Right lobe of liver (tissue), 6 donors: ENCODE measurements at places on chromosomes 11 and 22. TPM values are rescaled to one million over a fixed set of nuclear protein-coding genes. Genes with fewer than 3 reads are reported as not detected.

- DNase-seq, result no peak
Measured at GRCh38 chr11:128476049-128476448, 111.3 kb downstream of the ETS1 start.

GRCh38 chr11:11965192-11965591 lies 43.2 kb downstream of the DKK3 start:
- DNase-seq, result no peak

DNA sequence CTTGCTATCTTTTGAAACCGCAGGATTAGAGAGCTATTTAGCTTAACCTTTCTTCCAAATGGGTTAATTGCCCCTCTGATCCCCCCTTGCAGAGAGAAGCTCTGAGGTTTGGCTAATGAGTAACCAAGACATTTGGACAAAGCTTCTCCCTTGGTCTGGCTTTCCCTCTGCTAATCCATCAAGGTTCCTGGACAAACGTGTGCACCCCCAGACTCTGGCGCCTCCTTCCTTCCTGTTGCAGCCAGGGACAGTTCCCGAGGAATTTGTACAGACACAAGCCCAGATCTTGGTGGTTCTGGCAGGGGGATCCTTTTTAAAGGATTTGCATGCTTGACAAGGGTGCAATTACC lies 1.6 kb downstream of the KIAA1671 start:
- DNase-seq, result no peak

CSNK1E gene
- 41.8 TPM for total RNA-seq

DNA sequence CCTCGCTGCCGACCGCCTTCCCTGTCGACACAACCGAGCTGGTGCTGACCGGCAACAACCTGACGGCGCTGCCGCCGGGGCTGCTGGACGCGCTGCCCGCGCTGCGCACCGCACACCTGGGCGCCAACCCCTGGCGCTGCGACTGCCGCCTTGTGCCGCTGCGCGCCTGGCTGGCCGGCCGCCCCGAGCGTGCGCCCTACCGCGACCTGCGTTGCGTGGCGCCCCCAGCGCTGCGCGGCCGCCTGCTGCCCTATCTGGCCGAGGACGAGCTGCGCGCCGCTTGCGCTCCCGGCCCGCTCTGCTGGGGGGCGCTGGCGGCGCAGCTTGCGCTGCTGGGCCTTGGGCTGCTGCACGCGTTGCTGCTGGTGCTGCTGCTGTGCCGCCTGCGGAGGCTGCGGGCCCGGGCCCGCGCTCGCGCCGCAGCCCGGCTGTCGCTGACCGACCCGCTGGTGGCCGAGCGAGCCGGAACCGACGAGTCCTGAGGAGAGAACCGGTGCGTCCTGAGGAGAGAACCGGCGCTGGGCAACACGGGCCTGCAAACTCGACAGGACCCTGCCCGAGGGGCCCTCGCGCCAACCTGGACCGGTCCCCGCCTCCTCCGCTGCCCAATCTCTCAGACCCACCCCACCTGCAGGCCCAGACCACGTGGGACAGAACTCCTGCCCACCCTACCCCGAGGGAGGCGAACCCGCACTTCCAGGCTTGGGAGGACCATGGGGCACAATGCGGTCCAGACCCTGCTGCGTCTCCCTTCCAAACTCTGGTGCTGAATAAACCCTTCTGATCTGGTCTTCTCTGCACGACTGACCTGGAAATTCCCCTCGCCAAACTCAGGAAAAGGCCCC lies 866 bp downstream of the GP1BB start:
- DNase-seq, result no peak

SLC37A2 gene
- 4.6 TPM for total RNA-seq

DNA sequence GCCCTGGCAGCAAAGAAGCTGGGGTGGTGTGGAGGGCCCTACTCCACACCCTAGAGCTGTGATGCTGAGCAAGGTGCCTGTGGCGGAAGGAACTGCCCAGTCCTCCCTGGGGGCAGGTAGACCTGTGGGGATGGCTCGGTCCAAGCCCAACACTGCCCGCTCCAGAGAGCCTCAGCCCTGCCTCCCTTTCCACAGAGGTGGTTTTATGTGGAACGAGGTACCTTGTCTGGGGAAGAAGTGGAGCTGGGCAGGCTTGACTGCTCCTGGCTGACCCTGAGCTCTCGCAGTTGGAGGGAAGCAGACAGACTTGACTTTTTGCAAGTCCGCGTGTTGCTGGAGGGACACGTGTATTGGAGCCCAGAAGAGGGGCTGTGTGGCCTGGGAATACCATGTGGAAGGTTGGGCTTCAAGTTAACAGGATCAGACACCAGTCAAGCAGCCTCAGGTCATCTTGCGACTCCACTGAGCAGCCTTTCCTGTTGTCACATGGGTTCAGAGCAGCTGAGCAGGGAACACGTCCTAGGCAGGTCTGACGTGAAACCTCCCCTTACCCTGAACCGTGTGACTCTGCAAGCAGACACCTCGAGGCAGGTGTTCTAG lies 117.7 kb downstream of the CACNA1I start:
- no peak for DNase-seq

PLAAT3 gene
- 62.7 TPM for total RNA-seq
